ENCODE measurements at places on chromosomes 16 and 17.

- H3K4me3 ChIP-seq: no peak overlapping the region
- H3K27ac ChIP-seq: no peak overlapping the region
- no peaks in the 10 kb centered on the region for H3K36me3 ChIP-seq
- no peak for DNase-seq
- no peaks in the 10 kb centered on the region for H3K4me1 ChIP-seq
Measured at GRCh38 chr16:73840728-73841127, 455.9 kb upstream of the PSMD7 start.

GRCh38 chr17:79231766-79232287 is 157.2 kb downstream of the ENGASE start:
- peaks cover 14% of the 10 kb centered on the region for H3K4me1 ChIP-seq
- H3K27ac ChIP-seq: no peak overlapping the region
- peaks cover 8% of the 10 kb centered on the region for H3K27me3 ChIP-seq
- H3K36me3 ChIP-seq: 0 out of 2 replicates have a peak, but pooled peaks cover 4% of the 10 kb centered on the region

- no peak overlapping the region for H3K27ac ChIP-seq
- peaks cover 33% of the 10 kb centered on the region for H3K4me1 ChIP-seq
- H3K36me3 ChIP-seq: no peaks in the 10 kb centered on the region
- peaks cover 1% of the 10 kb centered on the region for H3K27me3 ChIP-seq
- H3K4me3 ChIP-seq: no peak overlapping the region
- DNase-seq: no peak
Measured at GRCh38 chr16:17548825-17549224, 78.1 kb upstream of the XYLT1 start.

DNA sequence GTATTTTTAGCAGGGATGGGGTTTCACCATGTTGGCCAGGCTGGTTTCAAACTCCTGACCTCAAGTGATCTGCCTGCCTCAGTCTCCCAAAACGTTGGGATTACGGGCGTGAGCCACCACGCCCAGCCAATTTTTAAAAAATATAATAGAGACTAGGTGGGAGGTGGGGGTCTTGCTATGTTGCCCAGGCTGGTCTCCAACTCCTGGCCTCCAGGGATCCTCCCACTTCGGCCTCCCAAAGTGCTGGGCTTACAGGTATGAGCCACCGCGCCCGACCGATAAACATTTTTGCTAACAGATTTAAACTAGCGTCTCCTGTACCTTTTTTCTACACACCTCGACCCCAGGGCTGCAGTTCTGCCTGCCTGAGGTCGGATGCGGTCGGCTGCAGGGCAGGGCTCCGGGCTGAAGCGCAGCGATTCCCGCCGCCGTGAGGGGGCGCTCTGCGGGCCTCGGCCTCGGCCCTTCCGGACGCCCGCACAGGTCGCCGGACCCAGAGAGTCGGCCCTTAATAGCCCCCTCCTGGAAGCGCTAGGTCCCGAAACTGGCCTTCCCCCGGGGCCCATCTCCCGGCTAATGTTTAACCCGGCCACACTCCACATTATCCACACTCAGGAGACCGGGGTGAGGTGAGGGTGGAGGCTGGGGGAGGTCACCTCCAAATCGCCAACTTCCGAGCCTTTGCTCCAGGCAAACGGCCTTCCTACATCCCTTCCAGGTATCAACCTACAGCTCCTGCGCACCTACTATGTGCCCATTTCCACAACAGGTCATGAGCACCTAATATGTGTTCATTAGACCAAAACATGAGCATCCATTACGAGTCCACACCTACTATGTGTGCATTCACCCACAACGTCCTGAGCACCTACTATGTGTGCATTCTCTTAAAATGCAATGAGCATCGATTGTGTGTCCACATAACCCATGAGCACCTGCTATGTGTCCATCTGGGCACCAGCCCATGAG is 2.0 kb upstream of the GLIS2 start:
- peaks cover 39% of the 10 kb centered on the region for H3K4me1 ChIP-seq
- no peaks in the 10 kb centered on the region for H3K36me3 ChIP-seq
- peak overlapping the region; percentile 91 for H3K27ac ChIP-seq
- H3K27me3 ChIP-seq: no peaks in the 10 kb centered on the region
- H3K4me3 ChIP-seq: no peak overlapping the region

GRCh38 chr16:80899809-80900592 is 95.6 kb upstream of the CDYL2 start:
- H3K27me3 ChIP-seq: peaks cover 11% of the 10 kb centered on the region
- peak overlapping the region; percentile 45 for H3K27ac ChIP-seq
- H3K4me1 ChIP-seq: peaks cover 20% of the 10 kb centered on the region
- H3K4me3 ChIP-seq: peak overlapping the region; percentile 25
- H3K36me3 ChIP-seq: no peaks in the 10 kb centered on the region

GRCh38 chr17:38617074-38617860 is 11.5 kb upstream of the SRCIN1 start:
- DNase-seq: no peak
- no peaks in the 10 kb centered on the region for H3K4me1 ChIP-seq
- peaks cover under 1% of the 10 kb centered on the region for H3K36me3 ChIP-seq
- no peak overlapping the region for H3K4me3 ChIP-seq

- no peak for DNase-seq
- no peak overlapping the region for H3K4me3 ChIP-seq
- no peaks in the 10 kb centered on the region for H3K36me3 ChIP-seq
Measured at GRCh38 chr17:48529683-48530009, 1.2 kb downstream of the HOXB1 start.

DNA sequence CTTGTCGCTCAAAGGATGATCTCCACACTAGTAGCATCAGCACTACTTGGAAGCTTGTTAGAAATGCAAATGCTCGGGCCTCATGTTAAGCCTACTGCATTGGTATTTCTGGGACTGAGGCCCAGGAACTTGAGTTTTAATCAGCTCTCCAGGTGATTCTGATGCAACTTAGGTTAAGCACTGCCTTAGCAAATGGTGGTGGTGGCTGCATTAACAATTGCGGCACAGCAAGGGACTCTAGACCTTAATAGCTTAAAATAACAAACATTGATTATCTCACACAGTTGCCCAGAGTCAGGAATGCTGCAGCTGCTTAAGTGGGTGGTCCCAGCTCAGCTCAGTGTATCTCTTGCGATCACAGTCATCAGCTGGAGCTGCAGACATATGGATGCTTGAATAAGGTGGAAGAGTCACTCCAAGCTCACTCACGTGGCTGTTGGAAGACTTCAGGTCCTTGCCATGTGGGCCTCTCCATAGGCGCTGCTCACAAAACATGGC is 25.8 kb downstream of the HS3ST3A1 start:
- H3K27me3 ChIP-seq: no peaks in the 10 kb centered on the region
- peaks cover 53% of the 10 kb centered on the region for H3K36me3 ChIP-seq
- no peak overlapping the region for H3K4me3 ChIP-seq

- H3K4me1 ChIP-seq: peaks cover 62% of the 10 kb centered on the region
- 0 out of 2 replicates have a peak, but pooled peaks cover 8% of the 10 kb centered on the region for H3K36me3 ChIP-seq
- H3K27ac ChIP-seq: peak overlapping the region; percentile 89
- H3K27me3 ChIP-seq: peaks cover 7% of the 10 kb centered on the region
Measured at GRCh38 chr16:81551821-81552304, 107.3 kb downstream of the CMIP start.

- H3K27ac ChIP-seq: no peak overlapping the region
- H3K27me3 ChIP-seq: no peaks in the 10 kb centered on the region
- H3K4me3 ChIP-seq: no peak overlapping the region
- no peak for DNase-seq
Measured at GRCh38 chr17:47834756-47835155, 3.3 kb downstream of the LRRC46 start.

DNA sequence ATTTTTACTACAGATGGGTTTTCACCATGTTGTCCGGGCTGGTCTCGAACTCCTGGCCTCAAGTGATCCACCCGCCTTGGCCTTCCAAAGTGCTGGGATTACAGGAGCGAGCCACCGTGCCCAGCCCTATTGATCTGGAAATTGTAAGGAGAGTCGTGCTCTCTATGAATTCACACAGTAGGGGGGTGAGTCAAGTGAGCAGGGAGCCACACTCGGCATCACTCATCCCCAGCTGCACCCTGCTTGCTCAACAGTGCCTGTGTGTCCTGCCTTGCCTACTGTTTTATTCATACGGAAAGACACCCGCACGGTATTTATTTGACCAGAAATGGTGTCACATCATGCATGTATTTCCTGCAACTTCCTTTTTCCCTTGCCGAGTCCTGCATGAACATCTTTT is 157.2 kb upstream of the FOXF1 start:
- DNase-seq: peak; percentile 51
- peaks cover 19% of the 10 kb centered on the region for H3K36me3 ChIP-seq
- peaks cover 83% of the 10 kb centered on the region for H3K4me1 ChIP-seq
- H3K27ac ChIP-seq: peak overlapping the region; percentile 66
- no peak overlapping the region for H3K4me3 ChIP-seq

- H3K27me3 ChIP-seq: no peaks in the 10 kb centered on the region
- peaks cover 89% of the 10 kb centered on the region for H3K4me1 ChIP-seq
- peaks cover 7% of the 10 kb centered on the region for H3K36me3 ChIP-seq
Measured at GRCh38 chr17:59371416-59372100, 40.1 kb downstream of the YPEL2 start.

DNA sequence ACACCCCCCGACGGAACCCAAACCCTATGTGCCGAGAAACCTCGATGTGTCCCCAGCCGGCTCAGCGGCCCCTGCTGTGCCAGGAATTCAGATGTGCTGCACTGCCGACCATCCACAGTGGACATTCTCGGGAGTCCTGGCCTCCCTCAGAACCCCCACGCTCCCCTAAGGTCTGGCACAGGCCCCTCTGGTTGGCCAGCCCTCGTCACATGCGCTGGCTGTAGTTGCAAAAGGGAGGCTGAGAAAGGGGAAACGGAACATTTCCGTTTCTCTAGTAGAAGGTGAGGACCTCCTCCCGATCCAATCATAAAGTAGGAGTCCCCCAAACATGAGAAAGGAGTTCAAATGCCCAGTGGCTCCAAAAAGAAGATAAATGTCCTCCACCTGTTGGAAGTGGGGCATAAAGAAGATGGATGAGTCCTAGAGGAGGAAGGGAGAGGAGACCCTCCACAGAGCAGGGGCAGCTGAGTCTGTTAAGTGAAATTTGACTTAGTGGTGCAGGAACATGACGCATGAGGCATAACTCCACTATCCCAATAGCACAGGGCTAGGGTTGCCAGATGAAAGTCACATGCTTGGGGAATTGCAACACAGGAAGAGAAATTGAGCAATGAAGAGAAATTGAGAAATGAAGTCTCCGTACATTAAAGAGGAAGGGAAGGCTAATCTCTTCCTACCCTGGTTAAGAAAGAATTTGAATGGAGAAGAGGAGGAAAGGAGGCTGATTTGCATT is 49.3 kb upstream of the WSB1 start:
- DNase-seq: peak; percentile 81
- H3K36me3 ChIP-seq: no peaks in the 10 kb centered on the region
- peak overlapping the region; percentile 77 for H3K4me3 ChIP-seq
- peaks cover 2% of the 10 kb centered on the region for H3K27me3 ChIP-seq
- H3K4me1 ChIP-seq: peaks cover 39% of the 10 kb centered on the region
- peak overlapping the region; percentile 84 for H3K27ac ChIP-seq

GRCh38 chr17:35056013-35056412 is 7.5 kb downstream of the RFFL start:
- H3K4me1 ChIP-seq: peaks cover 30% of the 10 kb centered on the region
- no peak overlapping the region for H3K4me3 ChIP-seq
- DNase-seq: no peak
- H3K27me3 ChIP-seq: peaks cover 2% of the 10 kb centered on the region
- no peak overlapping the region for H3K27ac ChIP-seq

GRCh38 chr17:46154151-46154816 is 38.9 kb downstream of the KANSL1 start:
- H3K4me1 ChIP-seq: peaks cover 84% of the 10 kb centered on the region
- H3K36me3 ChIP-seq: no peaks in the 10 kb centered on the region
- H3K4me3 ChIP-seq: peak overlapping the region; percentile 47
- DNase-seq: peak; percentile 21
- H3K27me3 ChIP-seq: no peaks in the 10 kb centered on the region

GRCh38 chr17:66548158-66548557 is 245.7 kb downstream of the PRKCA start:
- no peaks in the 10 kb centered on the region for H3K27me3 ChIP-seq
- peaks cover 85% of the 10 kb centered on the region for H3K4me1 ChIP-seq
- peak overlapping the region; percentile 85 for H3K27ac ChIP-seq
- H3K36me3 ChIP-seq: peaks cover 27% of the 10 kb centered on the region
- H3K4me3 ChIP-seq: peak overlapping the region; percentile 67
- peak; percentile 38 for DNase-seq

- H3K27me3 ChIP-seq: peaks cover 12% of the 10 kb centered on the region
- DNase-seq: no peak
- H3K4me1 ChIP-seq: peaks cover 16% of the 10 kb centered on the region
- no peaks in the 10 kb centered on the region for H3K36me3 ChIP-seq
- H3K4me3 ChIP-seq: no peak overlapping the region
- no peak overlapping the region for H3K27ac ChIP-seq
Measured at GRCh38 chr16:66113223-66113622, 253.3 kb upstream of the CDH5 start.

- H3K4me1 ChIP-seq: peaks cover 10% of the 10 kb centered on the region
- no peak overlapping the region for H3K4me3 ChIP-seq
- DNase-seq: no peak
- peaks cover 6% of the 10 kb centered on the region for H3K27me3 ChIP-seq
- no peak overlapping the region for H3K27ac ChIP-seq
Measured at GRCh38 chr16:89099905-89100304, 6.3 kb downstream of the ACSF3 start.

GRCh38 chr16:19690196-19690595 is 27.8 kb downstream of the KNOP1 start:
- no peaks in the 10 kb centered on the region for H3K27me3 ChIP-seq
- no peak for DNase-seq
- peaks cover 27% of the 10 kb centered on the region for H3K36me3 ChIP-seq

GRCh38 chr16:50354629-50355456 is 13.9 kb downstream of the BRD7 start:
- H3K4me1 ChIP-seq: peaks cover 28% of the 10 kb centered on the region
- peak overlapping the region; percentile 29 for H3K27ac ChIP-seq
- H3K4me3 ChIP-seq: no peak overlapping the region
- no peaks in the 10 kb centered on the region for H3K27me3 ChIP-seq

- H3K4me1 ChIP-seq: peaks cover 30% of the 10 kb centered on the region
- no peak overlapping the region for H3K4me3 ChIP-seq
- peaks cover 11% of the 10 kb centered on the region for H3K36me3 ChIP-seq
Measured at GRCh38 chr17:61149862-61150362, 249.7 kb upstream of the TBX2 start.

DNA sequence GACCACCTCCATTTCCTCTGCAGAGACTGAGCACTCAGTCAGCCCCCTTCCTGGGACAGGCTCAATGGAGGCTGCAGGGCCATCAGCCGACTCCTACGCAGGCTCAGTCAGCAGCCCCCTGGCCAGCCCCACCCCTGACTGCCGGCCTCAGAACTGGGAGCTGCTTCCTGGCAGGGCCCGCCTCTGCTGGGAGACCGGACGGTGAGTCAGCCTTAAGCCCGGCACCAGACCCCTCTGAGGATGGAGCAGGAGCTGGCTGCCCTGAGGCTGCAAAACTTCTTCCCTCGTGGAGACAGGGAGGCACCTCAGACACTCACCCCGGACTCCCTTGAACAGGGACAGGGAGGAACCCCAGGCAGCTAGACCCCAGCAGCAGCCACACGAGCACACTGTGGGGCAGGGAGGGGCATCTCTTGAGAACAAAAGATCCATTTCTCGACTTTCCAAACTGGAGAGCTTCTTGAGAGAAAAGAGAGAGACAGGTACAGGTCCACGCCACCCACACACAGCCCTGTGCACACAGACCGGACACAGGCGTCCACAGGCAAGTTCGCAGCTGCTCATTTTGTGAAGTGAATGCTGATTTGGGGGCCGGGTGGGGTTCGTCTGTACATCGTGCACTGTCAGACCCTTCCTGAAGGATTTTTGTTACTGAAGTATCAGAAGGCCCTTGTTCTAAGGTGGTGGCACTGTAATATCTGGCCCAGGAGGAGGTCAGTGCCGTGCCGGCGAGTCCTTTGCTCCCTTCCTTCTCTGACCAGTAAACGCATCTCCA is 1.3 kb upstream of the TUBB3 start:
- no peaks in the 10 kb centered on the region for H3K36me3 ChIP-seq
- H3K27me3 ChIP-seq: peaks cover 11% of the 10 kb centered on the region
- peaks cover 49% of the 10 kb centered on the region for H3K4me1 ChIP-seq
- peak overlapping the region; percentile 93 for H3K4me3 ChIP-seq
